ENCODE measurements at places on chromosomes 5 and 9. TPM values are rescaled to one million over a fixed set of nuclear protein-coding genes. Genes with fewer than 3 reads are reported as not detected.

GRCh38 chr9:87891754-87892153, 9.1 kb downstream of the SPATA31E1 start:
- H3K4me3 ChIP-seq, result no peak overlapping the region
- no peaks in the 10 kb centered on the region for H3K4me1 ChIP-seq
- no peak overlapping the region for H3K27ac ChIP-seq

DNA sequence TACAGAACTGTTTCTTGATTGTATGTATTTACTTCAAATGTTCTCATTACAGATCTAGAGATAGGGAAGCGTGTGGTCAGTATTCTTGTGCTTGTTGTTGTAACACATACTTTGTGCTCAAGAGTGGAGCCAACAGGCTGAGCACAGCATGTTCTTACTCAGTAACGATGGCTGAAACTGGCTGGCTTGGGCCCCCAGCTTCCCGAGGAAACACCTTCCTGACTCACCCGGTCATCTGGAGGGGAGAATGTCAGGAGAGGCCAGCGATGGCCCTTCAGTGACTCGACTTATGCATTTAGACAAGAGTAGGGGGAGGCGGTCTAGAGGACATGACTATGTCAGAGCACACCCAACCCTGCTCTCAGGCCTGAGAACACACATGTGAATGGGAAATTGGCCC, 25.6 kb downstream of the ZNF474 start:
- H3K27me3 ChIP-seq, result no peaks in the 10 kb centered on the region
- H3K27ac ChIP-seq, result peak overlapping the region; percentile 93
- peaks cover 71% of the 10 kb centered on the region for H3K4me1 ChIP-seq
- no peaks in the 10 kb centered on the region for H3K36me3 ChIP-seq
- peak; percentile 90 for DNase-seq
- H3K4me3 ChIP-seq, result peak overlapping the region; percentile 77

GRCh38 chr5:180172447-180173197, 36.4 kb downstream of the RASGEF1C start:
- H3K4me1 ChIP-seq, result no peaks in the 10 kb centered on the region
- peaks cover 5% of the 10 kb centered on the region for H3K27me3 ChIP-seq
- DNase-seq, result no peak
- H3K36me3 ChIP-seq, result no peaks in the 10 kb centered on the region
- no peak overlapping the region for H3K4me3 ChIP-seq

DNA sequence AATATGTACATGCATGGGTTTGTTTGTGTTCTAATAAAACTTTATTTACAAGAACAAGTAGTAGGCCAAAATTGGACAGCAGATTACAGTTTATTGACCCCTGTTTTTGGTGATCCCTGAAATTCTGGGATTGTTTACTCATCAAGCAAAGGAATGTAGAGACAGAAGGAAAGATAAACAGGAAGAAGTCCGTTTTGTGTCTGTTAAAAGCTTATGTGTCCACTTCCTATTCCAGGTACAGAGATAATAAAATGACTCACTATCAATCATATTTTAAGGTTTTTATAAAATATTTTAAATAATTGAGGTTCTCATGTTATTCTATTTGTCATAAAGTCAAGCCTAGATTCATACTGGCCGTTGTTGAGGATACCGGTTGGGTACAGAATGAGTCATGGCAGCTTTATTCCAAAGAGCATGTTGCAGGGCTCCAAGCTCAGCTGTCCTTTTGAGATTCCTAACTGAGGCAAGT, 214.9 kb upstream of the DAB2 start:
- no peak overlapping the region for H3K4me3 ChIP-seq
- no peak overlapping the region for H3K27ac ChIP-seq
- no peaks in the 10 kb centered on the region for H3K36me3 ChIP-seq
- peaks cover 10% of the 10 kb centered on the region for H3K4me1 ChIP-seq

DNA sequence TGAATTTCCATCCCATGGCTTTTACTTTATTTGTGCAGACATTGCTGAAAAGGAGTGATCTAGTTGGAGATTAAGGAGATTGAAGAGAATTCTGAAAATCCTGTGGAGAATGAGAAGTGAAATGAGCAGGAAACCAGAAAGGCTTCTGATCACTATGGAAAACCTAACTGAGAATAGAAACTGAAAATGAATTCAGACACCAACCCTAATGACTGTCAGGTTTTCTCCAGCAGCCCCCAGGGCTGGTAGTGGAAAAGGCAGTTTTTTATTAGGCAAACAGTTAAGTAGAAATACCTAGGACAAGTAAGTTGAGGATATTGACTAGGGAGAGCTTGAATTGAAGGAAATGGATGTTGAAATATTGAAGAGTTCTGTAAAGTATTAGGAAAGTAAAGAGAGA, 14.7 kb upstream of the ARRDC3 start:
- H3K36me3 ChIP-seq, result no peaks in the 10 kb centered on the region
- H3K4me1 ChIP-seq, result no peaks in the 10 kb centered on the region
- H3K4me3 ChIP-seq, result no peak overlapping the region
- no peaks in the 10 kb centered on the region for H3K27me3 ChIP-seq
- H3K27ac ChIP-seq, result no peak overlapping the region

DNA sequence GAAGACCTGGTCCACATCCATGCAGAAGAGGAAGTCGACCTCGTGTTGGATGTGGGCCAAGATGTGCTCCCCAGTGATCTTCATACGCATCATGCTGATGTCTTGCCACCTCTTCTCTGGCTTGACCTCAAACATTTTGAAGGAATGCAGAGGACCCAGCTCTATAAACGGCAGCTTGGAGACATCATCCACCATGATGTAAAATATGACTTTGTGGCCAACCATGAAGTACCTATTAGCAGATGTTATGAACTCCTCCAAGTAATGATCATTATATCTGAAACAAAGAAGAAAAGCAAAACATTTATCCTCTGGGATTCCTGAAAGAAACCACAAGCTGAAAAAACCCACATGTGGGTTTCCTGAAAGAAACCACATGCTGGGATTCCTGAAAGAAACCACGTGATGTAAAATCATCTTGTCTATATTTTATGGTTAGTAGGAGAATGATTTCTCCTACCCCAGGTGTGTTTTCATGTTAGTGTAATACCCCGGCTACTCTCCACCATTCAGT, 52.3 kb downstream of the GGTA1 start:
- no peak overlapping the region for H3K4me3 ChIP-seq
- DNase-seq, result peak; percentile 29
- no peaks in the 10 kb centered on the region for H3K36me3 ChIP-seq
- peaks cover 12% of the 10 kb centered on the region for H3K4me1 ChIP-seq
- H3K27ac ChIP-seq, result no peak overlapping the region

- no peaks in the 10 kb centered on the region for H3K36me3 ChIP-seq
- H3K27ac ChIP-seq, result no peak overlapping the region
- peaks cover 17% of the 10 kb centered on the region for H3K4me1 ChIP-seq
- H3K27me3 ChIP-seq, result no peaks in the 10 kb centered on the region
- DNase-seq, result no peak
These were observed 97.2 kb upstream of the NREP start for GRCh38 chr5:111854186-111854585.

- DNase-seq, result no peak
- H3K27ac ChIP-seq, result no peak overlapping the region
- H3K4me3 ChIP-seq, result no peak overlapping the region
- H3K27me3 ChIP-seq, result peaks cover 4% of the 10 kb centered on the region
- H3K4me1 ChIP-seq, result peaks cover 55% of the 10 kb centered on the region
These were observed 227.6 kb upstream of the ANKRD55 start for GRCh38 chr5:56460681-56461191.

PLEKHG4B gene
- 4.2 TPM for total RNA-seq

GABRA1 gene
- not detected for total RNA-seq

ANKRD34B gene
- total RNA-seq, result not detected

Data from HFFc6 (cell line).